ENCODE measurements at places on chromosomes 4 and X. TPM values are rescaled to one million over a fixed set of nuclear protein-coding genes. Genes with fewer than 3 reads are reported as not detected.
A peak's percentile ranks its signal among the peaks of the same experiment; 100 is the strongest.

The SUPT20HL1 gene
- total RNA-seq: 0.21 TPM

The MEPE gene
- total RNA-seq: not detected

DNA sequence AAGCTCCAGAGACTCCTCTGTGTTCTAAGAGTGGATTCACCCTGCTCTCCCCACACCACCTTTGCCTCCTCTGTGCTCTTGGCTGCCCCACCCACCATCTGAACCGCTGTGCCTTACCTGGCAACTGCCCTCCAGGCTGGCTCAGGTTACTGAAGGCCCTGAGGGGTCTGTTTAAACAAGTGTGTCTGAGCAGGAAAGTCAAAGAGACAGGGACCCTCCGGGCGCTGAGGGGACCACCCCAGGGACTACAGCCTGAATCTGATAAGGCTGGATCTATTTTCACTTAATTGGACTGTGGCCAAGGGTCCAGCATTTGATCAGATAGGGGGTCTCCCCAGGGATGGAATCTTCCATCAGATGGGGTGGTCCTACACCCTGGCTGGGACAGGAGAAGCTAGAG, 10.4 kb upstream of the MSX1 start:
- no peak for DNase-seq

DNA sequence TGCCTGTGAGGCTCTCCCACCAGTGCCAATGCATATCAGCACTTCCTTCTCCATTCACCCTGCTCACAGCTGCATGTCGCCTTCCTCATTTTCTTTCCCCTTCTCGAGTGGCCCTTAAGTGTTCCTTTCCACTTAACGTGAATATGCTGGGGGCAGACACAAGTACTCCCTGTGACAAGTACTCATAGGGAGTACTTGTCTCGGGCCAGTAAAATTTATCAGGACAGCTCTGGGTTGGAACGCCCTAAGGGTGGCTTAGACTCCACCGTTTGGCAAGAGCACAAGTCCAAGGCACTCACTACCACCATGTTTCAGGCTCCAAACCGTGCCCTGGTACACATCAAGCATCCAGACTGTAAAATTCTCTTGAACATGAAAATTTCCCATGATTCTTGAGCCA, 3.9 kb upstream of the LDOC1 start:
- no peak for DNase-seq

- peak; percentile 64 for DNase-seq
These were observed 4.6 kb upstream of the SOWAHD start for GRCh38 chrX:119753639-119754257.

- no peak for DNase-seq
These were observed 7.9 kb upstream of the CLDN24 start for GRCh38 chr4:183329954-183330742.
